HuH-7 (cell line): ENCODE measurements at places on chromosomes 7 and 10.
A peak's percentile ranks its signal among the peaks of the same experiment; 100 is the strongest.

DNA sequence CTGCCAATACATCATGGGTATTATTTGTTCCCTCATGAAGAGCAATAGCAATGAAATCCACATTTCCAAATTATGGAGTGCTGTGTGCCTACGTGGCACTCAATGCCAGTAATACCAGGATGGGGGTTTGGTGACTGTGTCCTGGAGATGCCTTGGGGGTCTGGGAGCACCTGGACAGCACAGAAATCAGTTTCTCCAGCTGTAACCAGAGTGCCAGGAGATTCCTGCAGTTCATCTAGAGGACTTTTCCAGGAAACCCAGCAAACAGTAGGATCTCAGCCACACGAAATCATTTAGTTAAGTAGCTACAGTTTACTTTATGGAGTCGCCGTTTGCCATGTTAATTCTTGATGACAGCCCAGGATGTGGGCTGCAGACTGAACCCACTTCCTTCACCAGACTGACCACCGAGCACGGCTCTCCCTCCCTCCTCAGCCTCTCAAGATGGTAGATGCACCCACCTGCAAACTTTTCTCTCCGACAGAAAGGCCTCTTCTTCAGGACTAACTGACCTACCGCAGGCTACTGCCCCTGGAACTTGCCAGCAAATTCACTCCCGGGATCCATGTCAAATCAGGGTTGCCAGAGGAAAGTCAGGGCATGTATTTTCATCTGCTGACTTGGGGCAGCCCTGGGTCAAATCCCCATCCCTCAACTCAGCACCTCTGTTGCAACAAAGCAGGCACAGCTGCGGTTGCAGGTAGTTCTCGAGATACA, 30.3 kb downstream of the MKI67 start:
- DNase-seq, result no peak

DNA sequence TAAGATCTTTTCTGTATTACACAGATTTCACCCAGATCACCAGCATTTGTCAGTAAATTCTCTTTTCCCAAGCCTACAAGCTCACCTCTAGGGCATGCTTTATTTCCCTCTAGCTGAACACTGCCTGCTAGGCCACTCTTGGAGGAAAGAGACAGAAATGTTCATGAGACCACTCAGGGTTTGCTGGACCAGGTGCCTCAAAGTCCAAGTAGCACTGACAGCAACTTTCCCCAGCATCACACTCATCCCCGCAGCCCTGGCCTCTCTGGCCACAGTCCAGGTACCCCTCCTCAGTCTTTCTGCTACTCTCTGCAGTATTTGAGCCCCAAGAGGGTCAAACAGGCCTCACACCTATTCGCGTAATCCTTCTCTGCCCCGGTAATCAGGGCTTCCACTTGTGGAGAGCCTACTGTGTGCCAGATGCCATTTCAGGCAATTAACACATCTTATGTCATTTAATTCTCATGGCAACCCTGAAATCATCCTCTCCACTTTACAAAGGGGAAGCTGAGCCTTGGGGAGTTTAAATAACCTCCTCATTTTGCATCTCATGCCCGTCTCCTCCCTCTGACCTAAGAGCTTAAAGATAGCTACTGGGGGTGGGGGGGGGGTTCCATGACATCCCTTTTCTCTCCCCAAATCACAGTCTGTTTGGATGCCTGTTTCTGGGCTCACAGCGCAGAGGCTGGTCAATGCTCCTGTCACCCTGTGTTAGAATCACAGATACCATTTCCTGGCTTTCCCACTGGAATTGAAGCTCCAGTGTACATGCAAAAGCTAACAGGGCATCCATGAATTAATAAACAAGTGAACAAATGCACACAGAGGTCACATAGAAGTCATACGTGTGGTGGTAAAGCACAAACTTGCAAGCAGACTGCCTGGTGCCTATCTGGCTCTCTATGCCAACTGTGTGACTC, 88.5 kb downstream of the PRLHR start:
- no peak for DNase-seq

GRCh38 chr10:118832241-118832651, 77.5 kb upstream of the CACUL1 start:
- no peak for DNase-seq

DNA sequence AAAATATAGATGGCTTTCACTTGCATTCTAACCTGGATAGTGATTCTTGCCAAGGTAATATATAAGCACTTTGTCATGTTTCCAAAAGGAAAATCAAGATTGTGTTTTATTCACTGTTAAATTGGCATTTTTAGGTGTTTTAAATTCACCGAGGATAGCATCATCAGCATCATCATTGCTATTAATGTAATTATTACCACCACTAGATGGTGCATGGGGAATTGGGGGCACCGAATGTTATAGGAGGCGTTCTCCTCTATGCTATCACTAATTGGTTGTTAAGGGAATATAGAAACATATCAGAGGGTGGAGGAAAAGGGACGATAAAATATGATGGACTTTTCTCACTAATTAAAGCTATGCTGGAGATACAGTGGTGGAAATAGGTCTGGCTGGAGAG, 95.5 kb downstream of the CELF2 start:
- DNase-seq, result no peak

DNA sequence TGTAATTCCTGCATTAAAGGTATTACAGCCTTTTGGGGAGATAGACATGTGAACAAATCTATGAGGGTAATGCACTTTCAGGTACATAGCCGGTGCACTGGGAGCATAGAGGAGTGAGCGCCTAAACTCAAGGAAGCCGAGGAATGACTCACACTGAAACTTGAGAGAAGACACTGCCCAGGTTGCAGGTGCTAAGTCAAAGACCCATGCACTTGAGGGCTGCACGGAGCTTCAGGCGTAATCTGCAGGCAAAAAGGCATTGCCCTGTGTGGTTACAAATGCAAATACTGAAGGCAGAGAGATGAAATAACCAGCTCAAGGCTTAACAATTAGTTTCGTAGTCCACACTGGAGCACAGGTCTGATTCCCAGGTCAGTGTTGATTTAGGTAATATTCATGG, 51.0 kb upstream of the OSBPL3 start:
- no peak for DNase-seq

GRCh38 chr7:85630904-85631600, 444.2 kb upstream of the SEMA3D start:
- DNase-seq, result peak; percentile 32

GRCh38 chr7:87318741-87319140, 26.7 kb upstream of the CROT start:
- no peak for DNase-seq

DNA sequence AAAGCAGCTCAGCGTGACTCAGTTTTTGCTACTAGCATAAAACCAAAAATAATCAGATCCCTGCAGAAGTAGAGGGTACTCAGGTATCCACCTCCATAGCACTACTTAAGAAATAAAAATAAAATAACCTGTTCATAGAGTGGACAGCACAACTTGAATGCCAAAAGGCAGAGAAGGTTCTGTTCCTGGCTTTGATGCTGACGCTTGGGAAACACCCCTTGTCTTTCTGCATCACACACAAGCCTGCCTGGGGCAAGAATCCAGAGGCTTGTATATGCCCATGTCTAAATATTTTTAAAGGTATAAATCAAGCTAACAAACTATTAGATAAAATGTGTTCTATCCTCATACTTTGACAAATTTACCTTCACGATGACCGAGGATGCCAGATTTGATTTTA, 207.3 kb downstream of the KIAA1217 start:
- no peak for DNase-seq

DNA sequence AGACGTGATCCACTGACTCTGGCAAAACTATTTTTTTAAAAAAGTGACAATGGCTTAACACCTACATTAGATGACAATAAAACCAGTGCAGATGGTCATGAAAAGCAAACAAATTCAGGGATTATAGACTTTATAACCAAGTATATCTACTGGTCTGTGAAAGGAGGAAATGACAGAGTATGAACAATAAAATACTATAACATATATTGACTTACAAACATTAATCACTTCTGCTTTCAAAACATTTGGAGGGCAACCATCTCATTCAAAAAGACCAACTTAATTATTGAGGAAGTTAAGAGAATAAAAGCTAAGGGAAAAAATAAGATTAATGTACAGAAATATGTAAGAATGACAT, 34.8 kb downstream of the JMJD1C start:
- DNase-seq, result no peak

DNA sequence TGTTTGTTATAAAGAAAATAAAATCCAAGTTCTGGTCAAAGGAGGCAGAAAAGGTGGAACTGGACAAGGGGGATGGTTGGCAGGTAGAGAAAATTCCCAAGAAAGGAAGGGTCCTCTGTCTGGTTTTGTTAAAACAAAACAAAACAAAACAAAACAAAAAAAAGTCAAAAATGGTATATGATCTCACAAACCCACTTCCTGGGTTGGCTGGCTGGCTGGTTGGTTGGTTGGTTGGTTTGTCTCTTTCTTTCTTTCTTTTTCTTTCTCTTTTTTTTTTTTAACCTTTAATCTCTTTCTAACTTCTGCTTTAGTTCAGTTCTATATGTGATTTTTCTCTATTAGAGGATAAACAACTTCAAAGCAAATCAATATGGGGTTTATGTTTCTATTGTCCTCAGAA, 41.1 kb upstream of the CPN1 start:
- DNase-seq, result no peak

DNA sequence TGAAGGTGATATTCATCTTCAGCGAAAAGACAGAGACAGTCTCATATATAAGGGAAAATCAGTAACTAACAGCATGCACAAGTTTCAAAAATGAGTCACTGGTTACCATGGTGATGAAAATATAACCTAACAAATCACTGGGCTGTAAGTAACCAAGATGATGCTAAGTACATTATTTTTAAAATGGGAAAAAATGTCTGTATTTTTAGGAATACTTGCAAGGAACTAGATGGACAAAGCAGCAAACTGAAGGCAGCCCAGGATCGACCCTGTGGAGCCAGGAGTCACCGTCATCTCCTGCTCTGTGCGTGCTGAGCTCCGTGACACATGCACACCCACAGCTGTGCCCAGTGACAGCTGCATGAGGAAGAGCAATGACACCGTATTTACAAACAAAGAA, 137.3 kb downstream of the ELMO1 start:
- no peak for DNase-seq

DNA sequence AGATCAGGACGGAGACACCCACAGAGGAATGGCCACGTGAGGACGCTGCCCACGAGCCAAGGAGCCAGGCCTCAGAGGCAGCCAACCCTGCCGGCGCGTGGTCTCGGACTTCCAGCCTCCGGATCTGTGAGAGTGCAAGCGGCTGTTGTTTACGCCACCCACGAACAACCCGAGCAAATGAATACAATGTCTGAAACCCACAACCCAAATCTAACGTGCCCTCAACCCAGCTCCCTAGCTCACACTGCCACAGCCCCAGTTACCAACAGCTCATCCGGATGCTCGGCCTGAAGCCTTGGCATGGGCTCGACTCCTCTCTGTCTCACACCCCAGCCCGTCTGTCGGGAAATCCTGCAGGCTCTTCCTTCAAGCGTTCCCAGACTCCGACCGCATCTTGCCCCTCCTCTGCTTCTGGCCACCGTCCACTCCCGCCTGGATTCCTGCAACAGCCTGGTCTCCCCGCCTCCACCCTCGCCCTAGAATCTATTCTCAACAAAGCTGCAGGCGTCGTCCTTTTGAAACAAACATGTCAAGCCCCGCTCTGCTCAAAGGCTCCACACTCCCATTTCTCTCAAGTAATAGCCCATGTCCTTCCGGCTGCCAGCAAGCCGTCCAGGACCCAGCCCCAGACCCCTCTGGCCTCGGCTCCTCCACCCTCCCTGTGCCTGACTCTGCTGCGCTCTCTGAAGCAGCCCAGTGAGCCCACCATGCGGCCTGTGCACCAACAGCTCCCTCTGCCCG, 35.3 kb downstream of the STK32C start:
- no peak for DNase-seq

- DNase-seq, result no peak
Observed at GRCh38 chr7:143126146-143126545, 5.7 kb upstream of the PIP start.
